ENCODE measurements at places on chromosomes 12 and 14.

DNA sequence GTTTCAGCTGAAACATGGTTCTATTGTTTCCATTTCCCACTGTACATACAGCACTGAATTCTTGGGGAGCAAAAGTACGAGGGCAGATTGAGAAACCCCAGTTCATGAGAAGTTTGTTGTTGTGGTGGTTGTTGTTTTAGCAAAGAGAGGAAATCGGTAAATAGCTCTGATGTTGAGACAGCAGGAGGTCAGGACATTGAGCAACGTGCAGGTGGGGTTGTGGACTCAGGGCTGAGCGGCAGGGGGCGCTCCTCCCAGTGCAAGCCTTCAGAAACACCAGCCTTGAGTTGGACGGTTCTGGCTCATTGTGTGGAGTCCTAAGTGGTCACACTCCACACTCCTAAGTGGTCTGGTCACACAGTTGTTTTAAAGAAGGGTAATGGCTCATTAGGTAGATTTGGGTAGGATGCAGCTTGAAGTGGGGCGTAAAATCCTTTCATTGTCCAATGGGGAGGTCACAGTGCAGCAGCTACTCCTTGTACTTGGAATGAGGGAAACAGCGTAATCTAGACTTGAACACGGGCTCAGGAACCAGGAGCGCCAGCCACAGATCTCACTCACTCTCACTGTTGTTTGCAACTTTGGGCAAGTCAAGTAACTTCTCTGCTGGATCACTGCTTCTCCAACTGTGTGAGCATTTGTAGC lies 14.5 kb upstream of the PWP1 start:
- peak; percentile 38 for DNase-seq

GRCh38 chr12:41467591-41468325 lies 279.6 kb downstream of the PDZRN4 start:
- DNase-seq: no peak

GRCh38 chr12:51270067-51270950 lies at the start of gene SMAGP:
Gene SMAGP (minus strand): TSS chr12:51270415. CDS start chr12:51269278, 1,137 bp downstream.
- no peak for DNase-seq

DNA sequence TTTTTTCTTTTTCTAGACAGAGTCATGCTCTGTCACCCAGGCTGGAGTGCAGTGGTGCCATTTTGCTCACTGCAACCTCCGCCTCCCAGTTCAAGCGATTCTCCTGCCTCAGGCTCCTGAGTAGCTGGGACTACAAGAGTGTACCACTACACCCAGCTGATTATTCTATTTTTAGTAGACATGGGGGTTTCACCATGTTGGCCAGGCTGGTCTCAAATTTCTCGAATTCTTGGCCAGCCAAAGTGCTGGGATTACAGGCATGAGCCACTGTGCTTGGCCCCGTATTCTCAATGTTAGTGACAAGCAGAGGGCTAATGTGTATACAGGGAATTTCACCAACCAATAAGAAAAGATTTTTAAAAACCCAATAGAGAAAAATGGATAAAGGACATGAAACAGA lies 8.4 kb downstream of the PLBD2 start:
- no peak for DNase-seq

GRCh38 chr12:131640525-131640924 lies 70.4 kb upstream of the SFSWAP start:
- DNase-seq: no peak

- no peak for DNase-seq
These were observed 1003.9 kb downstream of the FLRT2 start for GRCh38 chr14:86533834-86534233.

- DNase-seq: no peak
These were observed 17.7 kb upstream of the PGF start for GRCh38 chr14:74973003-74973653.
